ENCODE measurements at places on chromosomes 5 and 9.

DNA sequence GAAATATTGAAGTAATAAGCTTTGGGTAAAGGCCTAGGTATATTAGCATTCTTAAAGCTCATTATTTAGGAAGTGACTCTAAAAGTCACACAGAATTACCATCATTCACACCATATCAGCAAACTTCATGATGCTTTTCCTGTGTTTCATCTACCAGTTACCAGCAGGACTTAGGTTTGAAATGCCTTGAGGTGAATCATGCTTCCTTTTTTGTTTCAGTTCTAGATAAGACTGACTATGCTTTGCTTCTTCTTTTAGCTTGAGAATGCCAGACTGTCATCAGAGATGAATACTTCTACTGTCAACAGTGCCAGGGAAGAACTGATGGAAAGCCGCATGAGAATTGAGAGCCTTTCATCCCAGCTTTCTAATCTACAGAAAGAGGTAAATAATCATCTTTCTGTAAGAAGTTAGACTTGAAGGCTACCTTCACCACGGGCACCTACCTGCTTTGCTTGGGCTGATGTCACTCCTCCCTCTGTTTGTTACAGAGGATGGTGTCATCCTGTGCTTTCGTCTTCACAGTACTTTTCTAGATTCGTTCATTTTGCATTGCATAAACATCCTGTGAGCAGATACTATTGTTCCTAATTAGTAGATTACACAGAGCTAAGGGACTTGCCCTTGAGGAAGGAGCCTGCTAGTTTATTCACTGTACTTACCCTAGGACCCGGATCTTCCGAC lies 34.7 kb downstream of the LMNB1 start:
- no peak for DNase-seq

DNA sequence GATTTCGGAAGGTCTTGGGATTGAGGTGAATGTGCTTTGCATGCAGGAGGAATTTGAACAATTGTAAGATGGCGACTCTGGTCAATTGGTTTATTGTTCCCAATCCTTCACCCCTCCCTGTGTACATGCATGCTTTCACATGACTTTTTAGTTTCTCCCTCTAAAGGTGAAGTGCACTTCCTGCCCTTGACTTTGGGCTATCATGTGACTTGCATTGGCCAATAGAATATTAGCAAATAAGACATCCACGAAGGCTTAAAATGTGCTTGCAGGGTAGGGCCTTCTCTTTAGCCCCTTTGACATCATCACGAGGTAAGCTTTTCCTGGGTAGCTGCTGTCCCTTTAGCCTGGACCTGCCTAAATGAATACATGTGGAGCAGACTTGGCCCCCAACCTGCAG lies 8.1 kb upstream of the ZBTB43 start:
- DNase-seq: no peak

DNA sequence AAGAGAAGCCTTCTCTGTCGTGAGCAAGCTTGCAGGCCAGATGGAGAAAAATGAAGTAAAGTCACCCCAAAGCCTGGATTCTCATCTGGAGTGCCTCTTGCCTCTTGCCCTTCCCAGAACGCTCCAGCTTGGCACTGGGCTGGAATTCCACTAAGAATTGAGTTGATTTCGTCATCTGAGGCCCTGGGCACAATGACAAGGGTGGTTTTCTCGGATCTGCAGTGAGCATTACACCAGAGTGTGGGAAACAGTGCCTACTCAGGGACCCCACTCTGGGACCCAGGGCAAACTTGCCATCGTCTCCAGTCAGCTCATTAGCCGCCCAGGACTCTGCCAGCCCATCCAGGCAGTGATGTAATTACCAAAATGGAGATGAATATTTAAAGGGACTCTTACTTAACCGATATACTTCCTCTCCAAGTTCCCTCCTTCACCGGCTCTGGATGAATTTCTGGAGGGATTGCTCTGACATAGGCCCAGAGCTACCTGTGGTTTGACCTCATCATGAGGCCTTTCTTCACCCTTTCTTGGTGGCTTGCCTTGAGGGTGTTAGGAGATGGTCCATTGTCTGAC lies 44.7 kb upstream of the LCP2 start:
- no peak for DNase-seq

GRCh38 chr5:13252699-13253098 lies 691.8 kb downstream of the DNAH5 start:
- DNase-seq: no peak

- DNase-seq: no peak
Observed at GRCh38 chr5:1009359-1010180, 968 bp downstream of the NKD2 start.

GRCh38 chr5:112708103-112708622 lies 29.5 kb upstream of the APC start:
- no peak for DNase-seq

GRCh38 chr5:172722327-172722815 lies 48.6 kb downstream of the DUSP1 start:
- no peak for DNase-seq

DNA sequence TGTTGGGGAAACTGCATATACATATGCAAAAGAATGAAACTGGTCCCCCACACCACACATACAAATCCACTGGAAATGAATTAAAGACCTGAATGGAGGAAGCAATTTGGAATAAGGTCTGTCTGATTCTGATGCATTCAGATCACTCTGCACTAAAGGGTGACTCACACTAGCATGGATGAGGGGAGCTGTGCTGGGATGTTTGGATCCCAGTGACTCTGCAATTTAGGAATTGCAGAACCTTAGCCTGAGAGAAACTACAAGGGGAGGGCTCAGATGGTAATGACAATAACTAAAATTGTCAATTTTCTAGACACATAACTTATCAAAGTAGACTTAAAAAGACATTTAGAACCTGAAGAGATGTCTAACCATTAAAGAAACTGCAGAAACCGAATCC lies 312.0 kb downstream of the CDK5RAP2 start:
- no peak for DNase-seq

DNA sequence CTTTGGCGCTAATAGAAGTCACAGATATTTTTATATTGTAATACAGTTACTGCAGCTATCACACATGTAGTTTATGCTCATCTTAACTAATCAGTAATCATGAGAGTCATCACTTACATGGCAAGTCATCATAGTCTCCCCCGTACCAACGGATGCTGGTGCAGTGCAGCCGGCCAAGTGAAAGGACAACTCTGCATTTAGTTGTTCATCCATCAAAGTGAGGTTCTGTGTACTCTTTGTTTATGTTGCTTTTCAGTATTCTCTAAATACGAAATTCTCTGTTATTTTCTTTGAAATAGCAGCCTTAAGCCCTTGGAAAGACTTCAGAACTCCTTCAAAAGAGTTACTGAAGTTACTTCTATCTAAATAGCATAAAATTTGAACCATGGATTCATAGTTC lies 216.7 kb downstream of the CCDC171 start:
- no peak for DNase-seq

DNA sequence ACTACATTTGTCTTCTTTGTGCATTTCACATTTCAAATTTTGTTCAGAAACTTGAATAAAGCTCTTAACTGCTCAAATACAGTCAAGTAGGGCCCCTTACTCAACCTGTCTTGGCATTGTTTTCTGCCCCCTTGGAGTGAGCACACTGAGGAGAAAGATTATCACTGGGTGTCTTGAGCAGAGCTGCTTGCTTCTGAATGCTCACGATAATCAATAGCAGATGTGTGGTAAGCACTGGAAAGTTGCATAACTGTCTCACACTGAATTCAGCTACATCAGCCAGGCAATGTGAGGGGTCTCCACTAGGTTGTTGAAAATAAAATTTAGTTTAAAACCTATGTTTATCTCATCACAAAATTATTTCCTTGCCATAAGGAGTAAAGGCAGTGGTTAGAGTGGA lies 7.8 kb upstream of the TNFAIP8 start:
- DNase-seq: no peak

DNA sequence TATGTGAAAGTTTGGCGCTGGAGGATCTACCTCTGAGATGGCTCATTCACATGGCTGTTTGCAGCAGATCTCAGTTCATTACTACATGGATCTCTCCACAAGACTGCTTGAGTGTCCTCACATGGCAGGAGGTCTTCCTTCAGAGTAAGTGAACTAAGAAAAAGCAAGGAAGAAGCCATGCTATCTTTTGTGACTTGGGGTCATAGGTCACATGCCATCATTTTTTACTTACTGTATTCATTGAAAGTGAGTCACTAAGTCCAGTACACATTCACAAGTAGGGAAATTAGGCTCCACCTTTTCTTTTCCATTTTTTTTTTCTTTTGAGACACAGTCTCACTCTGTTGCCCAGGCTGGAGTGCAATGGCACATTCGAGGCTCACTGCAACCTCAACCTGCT lies 8.7 kb upstream of the CDKN2AIPNL start:
- DNase-seq: no peak

DNA sequence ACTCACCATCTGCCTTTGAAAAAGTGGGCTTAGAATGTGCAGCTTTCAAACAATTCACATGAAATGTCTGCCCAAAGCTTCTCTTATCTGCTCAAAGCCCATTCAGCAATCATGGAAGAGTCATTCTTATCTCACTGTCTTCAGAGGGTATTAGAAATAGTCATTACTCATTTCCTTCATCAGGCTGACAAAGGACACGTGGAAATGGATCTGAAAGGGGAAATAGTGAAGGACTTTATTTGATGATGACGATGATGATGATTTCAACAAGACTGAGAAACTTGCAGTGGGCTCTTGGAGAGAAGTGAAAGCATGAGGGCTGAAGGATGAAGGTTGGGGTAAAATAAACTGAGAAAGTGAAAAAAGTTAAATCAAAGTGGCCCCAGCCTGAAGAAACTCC lies 194.3 kb downstream of the SMARCA2 start:
- peak; percentile 24 for DNase-seq

GRCh38 chr5:74063821-74064220 lies 437.8 kb downstream of the ARHGEF28 start:
- DNase-seq: no peak

DNA sequence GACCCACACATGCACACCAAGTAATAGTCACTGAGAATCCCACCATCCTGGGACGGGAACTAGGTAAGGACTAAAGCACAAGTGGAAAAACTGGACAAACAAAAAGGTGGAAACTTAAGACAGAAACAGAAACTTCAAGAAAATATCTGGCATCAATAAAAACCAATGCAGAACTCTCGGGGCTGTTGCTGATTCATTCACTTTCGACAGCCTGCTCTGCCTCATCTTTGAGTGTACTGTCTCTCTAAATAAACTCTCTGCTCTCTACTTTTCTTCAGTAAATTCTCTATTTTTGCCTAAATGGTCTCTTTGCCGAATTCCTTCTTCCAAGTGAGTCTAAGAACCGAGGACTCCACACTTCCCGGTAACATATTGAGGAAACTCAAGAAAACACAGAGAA lies 116.9 kb downstream of the CDH9 start:
- no peak for DNase-seq

DNA sequence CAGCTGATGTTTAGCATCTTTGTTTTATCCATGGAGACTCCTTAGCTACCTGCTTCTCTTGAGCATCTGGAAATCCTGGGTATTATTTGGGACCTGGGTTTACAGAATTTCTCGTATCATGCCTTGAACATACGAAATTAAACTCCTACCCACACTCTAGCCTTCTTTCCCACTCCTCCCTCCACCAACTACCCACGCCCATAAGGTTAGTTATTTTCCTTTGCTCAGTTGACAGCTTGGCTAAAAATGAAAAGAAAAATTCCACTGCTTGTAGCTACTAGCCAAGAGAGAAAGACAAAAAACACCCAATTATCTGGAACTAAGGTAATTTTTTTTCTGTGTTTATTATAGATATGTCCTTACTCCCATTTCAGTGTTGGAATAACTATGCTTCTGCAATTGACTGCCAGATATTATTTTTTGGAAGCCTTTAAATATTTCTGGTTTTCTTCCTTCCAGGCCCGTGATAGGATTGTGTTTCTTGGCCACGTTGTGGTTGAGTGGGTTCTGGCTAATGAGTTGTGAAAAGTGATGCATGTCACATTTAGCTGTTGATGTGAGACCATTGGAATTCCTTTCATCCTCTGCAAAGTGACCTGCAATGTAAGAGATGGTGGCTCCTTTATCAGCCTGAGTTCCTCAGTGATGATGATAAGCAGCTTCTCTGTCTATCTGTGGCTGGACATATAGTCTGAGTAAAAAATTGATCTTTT lies 308.1 kb downstream of the LRRC70 start:
- no peak for DNase-seq

DNA sequence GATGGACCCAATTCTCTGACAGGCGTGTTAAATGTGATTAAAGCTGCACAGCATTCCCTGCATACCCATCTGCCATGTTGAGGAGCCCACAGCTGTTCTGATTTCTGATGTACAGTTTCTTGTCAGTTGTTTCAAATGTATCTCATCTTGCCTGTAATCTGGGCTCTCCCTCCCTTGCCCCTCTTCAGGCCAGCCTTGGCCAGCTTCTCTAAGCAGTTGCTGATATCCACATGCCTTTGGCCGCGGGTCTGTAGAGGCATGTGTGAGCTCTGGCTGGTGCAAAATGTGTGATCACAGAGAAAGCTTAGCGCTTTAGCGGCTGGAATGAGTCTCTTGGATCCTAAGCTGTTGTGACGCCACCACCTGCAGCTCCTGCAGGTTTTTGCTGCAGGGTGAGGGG lies 332.0 kb downstream of the MLLT3 start:
- no peak for DNase-seq

GRCh38 chr5:74767579-74767913 lies 497 bp downstream of the NSA2 start:
- no peak for DNase-seq

DNA sequence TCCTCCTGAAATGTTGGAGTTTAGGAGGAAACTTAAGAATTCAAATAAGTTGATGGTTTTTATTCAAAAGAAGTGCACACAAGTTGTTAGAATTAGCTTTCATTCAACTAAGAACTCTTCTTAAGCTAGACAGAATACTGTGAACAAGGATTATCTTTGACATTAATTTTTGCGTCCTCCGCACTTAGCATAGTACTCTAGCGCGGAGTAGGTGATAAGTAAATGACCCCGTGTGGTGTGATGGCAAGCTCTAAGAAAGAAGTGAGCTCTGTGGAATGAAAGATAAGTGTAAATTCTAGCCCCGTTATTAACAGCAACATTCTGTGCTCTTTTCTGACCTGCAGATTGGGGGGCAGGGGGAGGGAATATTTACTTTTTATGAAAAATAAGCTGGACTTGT lies 1.0 kb downstream of the BRIX1 start:
- no peak for DNase-seq

All from SIG-M5 (cell line).